ENCODE measurements at places on chromosomes 2 and 18. TPM values are rescaled to one million over a fixed set of nuclear protein-coding genes. Genes with fewer than 3 reads are reported as not detected.

- H3K4me1 ChIP-seq: peaks cover 29% of the 10 kb centered on the region
- H3K36me3 ChIP-seq: peaks cover 30% of the 10 kb centered on the region
- H3K4me3 ChIP-seq: no peak overlapping the region
- no peak overlapping the region for H3K27ac ChIP-seq
Observed at GRCh38 chr2:46643493-46643892, 164.1 kb downstream of the TMEM247 start.

- peaks cover 10% of the 10 kb centered on the region for H3K4me1 ChIP-seq
- H3K36me3 ChIP-seq: peaks cover 6% of the 10 kb centered on the region
- no peak overlapping the region for H3K4me3 ChIP-seq
- H3K27me3 ChIP-seq: no peaks in the 10 kb centered on the region
Observed at GRCh38 chr2:10558281-10559030, 110.3 kb upstream of the ODC1 start.

The UGT1A8 gene
- total RNA-seq: not detected

- no peaks in the 10 kb centered on the region for H3K36me3 ChIP-seq
- no peaks in the 10 kb centered on the region for H3K27me3 ChIP-seq
- no peak for DNase-seq
- H3K27ac ChIP-seq: no peak overlapping the region
- H3K4me1 ChIP-seq: peaks cover 17% of the 10 kb centered on the region
Observed at GRCh38 chr2:216215658-216216390, 106.7 kb downstream of the XRCC5 start.

DNA sequence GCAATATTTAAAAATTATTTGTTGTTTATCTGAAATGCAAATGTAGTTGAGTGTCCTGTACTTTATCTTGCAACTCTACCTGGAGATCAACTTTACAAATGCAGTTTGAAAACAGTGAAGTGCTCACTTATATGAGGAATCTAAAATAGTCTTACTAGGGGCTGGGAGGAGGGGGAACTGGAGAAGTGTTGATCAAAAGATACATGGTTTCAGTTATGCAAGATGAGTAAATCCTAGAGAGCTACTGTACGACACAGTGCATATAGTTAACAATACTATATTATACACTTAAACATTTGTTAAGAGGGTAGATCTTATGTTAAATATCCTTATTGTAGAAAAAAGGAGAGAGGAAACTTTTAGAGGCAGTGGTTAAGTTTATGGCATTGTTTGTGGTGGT, 241.9 kb downstream of the BCL11A start:
- no peak overlapping the region for H3K27ac ChIP-seq
- H3K4me1 ChIP-seq: peaks cover 31% of the 10 kb centered on the region
- no peaks in the 10 kb centered on the region for H3K27me3 ChIP-seq
- no peak overlapping the region for H3K4me3 ChIP-seq
- DNase-seq: no peak

The ZSWIM2 gene
- total RNA-seq: not detected

GRCh38 chr2:5932556-5933469, 240.6 kb downstream of the SOX11 start:
- no peak overlapping the region for H3K4me3 ChIP-seq
- no peak for DNase-seq
- no peak overlapping the region for H3K27ac ChIP-seq
- no peaks in the 10 kb centered on the region for H3K36me3 ChIP-seq
- H3K27me3 ChIP-seq: no peaks in the 10 kb centered on the region

DNA sequence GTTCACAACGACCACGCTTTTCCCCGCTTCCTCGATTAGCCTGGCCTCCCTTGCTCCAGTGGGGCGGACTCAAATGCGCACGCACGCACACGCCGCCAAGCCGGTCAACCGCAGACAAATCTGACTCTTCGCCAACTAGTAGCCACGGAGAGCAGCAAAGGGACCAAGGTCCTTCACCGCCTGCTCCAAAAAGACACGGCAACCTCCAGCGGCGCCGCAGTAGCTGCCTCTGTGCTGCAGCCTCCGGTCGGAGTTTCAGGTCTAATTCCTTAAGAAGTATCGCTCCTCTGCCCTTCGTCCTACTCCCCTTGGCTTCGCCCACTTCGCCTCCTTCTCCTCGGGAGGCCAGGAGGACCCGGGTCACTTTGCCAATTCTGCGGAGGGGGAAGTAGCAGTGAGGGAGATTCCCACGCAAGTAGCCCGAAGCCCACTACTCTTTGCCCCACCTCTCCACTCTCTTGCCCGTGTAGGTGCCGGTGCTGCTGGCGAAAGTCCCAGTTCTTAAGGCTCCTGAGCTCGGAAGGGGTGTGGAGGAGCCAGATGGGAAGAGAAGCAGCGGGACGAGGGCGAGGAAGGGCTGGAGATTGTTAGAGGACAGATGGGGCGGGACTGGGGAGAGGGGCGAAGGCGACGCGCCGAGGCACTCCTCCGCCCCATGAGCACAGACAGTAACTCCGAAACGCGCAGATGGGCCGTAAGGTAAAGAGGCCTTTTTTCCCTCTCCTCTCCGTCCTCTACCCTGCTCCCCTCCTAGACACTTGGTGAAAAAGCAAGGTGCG, 615 bp downstream of the AKAIN1 start:
- H3K4me1 ChIP-seq: peaks cover 4% of the 10 kb centered on the region
- H3K4me3 ChIP-seq: peak overlapping the region; percentile 41
- peaks cover 91% of the 10 kb centered on the region for H3K27me3 ChIP-seq
- no peaks in the 10 kb centered on the region for H3K36me3 ChIP-seq

- no peak overlapping the region for H3K27ac ChIP-seq
- H3K27me3 ChIP-seq: peaks cover 20% of the 10 kb centered on the region
- peak; percentile 19 for DNase-seq
- no peaks in the 10 kb centered on the region for H3K36me3 ChIP-seq
Observed at GRCh38 chr2:240917009-240917683, 11.0 kb downstream of the CROCC2 start.

GRCh38 chr2:214075456-214075855, 335.4 kb upstream of the VWC2L start:
- H3K36me3 ChIP-seq: no peaks in the 10 kb centered on the region
- H3K4me1 ChIP-seq: no peaks in the 10 kb centered on the region
- H3K27me3 ChIP-seq: no peaks in the 10 kb centered on the region
- H3K4me3 ChIP-seq: no peak overlapping the region

GRCh38 chr2:77459840-77460239, 62.3 kb downstream of the LRRTM4 start:
- H3K4me1 ChIP-seq: peaks cover 42% of the 10 kb centered on the region
- H3K27ac ChIP-seq: no peak overlapping the region
- peaks cover 7% of the 10 kb centered on the region for H3K36me3 ChIP-seq

- no peak overlapping the region for H3K4me3 ChIP-seq
- peaks cover 21% of the 10 kb centered on the region for H3K4me1 ChIP-seq
- no peak overlapping the region for H3K27ac ChIP-seq
- H3K36me3 ChIP-seq: no peaks in the 10 kb centered on the region
Observed at GRCh38 chr2:150006591-150006990, 419.0 kb upstream of the MMADHC start.

The IL1RL1 gene
- total RNA-seq: 0.09 TPM

DNA sequence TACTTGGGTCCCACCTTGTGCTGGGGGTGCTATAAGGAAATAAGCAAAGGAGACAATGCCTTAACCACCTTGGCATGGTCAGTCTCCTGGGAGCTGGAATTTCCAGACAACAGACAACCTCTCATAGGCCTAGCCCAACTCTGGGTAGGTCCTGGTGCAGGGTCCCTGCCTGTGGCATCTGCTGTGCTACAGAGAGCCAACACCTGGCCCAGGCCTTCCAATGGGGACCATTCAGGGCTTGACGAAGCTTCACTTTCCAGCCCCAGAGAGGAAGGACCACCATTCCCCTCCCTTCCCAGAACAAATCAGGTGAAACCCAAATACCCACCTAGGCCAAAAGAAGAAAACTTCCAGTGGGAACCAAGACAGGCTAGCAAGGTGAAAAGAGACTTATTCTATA, 82.8 kb downstream of the SMAD7 start:
- H3K36me3 ChIP-seq: peaks cover 6% of the 10 kb centered on the region
- H3K27me3 ChIP-seq: no peaks in the 10 kb centered on the region
- H3K4me3 ChIP-seq: no peak overlapping the region
- DNase-seq: no peak
- no peak overlapping the region for H3K27ac ChIP-seq

DNA sequence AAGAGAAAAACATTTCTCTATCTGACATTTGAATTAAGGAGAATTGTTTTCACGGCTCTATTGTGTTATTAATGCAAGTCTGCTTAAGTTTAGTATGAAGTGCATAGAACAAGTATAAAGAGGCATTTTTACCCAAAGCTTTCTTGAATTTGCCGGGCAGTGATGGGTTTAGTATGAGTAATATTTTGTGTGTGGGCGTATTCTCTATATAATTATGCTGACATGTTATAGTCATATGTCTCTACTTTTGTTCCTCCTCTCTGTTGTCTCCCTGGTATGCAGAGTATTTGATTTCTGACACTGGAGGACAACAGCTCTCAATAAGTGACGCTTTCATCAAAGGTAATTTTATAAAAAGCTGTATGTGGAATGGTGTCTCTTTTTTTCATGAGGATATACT, 45.9 kb downstream of the PIKFYVE start:
- peaks cover 29% of the 10 kb centered on the region for H3K36me3 ChIP-seq
- peaks cover 20% of the 10 kb centered on the region for H3K4me1 ChIP-seq
- H3K27me3 ChIP-seq: no peaks in the 10 kb centered on the region
- H3K4me3 ChIP-seq: no peak overlapping the region
- peak overlapping the region; percentile 35 for H3K27ac ChIP-seq

DNA sequence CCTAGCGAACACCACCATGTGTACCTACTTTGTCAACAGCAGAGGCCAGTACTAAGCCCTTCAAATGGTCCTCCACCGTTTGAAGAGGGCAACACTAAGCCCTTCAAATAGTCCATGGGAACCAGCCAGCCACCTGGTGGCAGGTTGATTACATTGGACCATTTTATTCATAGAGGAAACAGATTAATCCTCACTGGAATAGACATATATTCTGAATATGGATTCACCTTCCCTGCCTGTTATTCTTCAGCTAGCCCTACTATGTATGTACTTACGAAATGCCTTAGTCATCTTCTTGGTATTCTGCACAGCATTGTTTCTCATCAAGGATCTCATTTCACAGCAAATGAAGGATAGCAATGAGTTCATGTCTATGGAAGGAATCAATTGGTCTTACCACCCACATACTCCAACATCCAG, 10.0 kb upstream of the ZNF396 start:
- DNase-seq: no peak
- no peaks in the 10 kb centered on the region for H3K4me1 ChIP-seq
- no peak overlapping the region for H3K27ac ChIP-seq
- no peaks in the 10 kb centered on the region for H3K36me3 ChIP-seq
- H3K4me3 ChIP-seq: no peak overlapping the region
- H3K27me3 ChIP-seq: peaks cover 23% of the 10 kb centered on the region

The MAP3K19 gene
- total RNA-seq: not detected

DNA sequence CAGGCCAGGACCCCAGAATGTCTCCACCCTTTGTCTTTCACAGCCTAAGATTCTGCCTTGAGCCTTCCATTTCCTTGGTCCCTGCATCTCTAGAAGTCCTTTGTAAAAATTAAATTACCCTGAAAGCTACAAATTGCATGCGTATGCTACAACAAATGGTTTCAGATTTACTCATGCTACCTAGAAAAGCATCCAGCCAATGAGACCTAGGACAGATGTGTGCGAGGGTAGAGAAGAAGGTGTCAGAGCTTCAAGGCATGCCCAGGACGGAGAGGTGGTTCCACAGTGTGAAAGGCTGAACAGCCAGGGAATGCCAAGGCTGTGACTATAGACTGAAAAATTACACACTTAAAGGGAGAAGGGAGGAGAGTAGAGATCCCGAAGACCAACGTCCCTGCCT, 40.2 kb downstream of the CCBE1 start:
- no peak for DNase-seq
- H3K36me3 ChIP-seq: peaks cover 2% of the 10 kb centered on the region
- no peak overlapping the region for H3K4me3 ChIP-seq
- peaks cover 9% of the 10 kb centered on the region for H3K27me3 ChIP-seq
- peaks cover 33% of the 10 kb centered on the region for H3K4me1 ChIP-seq

- H3K27ac ChIP-seq: no peak overlapping the region
- H3K4me3 ChIP-seq: no peak overlapping the region
- H3K27me3 ChIP-seq: no peaks in the 10 kb centered on the region
- no peak for DNase-seq
Observed at GRCh38 chr2:138079976-138080375, 115.7 kb downstream of the HNMT start.

DNA sequence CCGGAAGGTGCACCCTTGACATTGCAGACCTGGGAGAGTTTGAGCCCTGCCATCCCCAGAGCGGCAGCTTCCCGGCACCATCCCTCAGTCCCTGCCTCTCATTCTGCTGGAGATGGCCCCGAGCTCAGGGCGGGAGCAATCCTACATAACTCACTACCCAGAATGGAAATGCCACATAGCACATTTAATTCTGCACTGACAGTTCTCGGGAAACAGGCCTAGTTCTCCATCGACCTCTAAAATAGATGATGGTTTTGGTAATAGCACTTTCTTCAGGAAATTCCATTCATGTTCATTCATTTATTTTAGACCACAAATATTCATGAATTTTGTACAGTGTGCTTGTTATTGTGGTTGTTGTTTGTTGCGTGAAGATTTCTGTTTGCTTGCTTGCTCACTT, 92.9 kb upstream of the SLC14A2 start:
- H3K27ac ChIP-seq: peak overlapping the region; percentile 1
- no peak overlapping the region for H3K4me3 ChIP-seq
- H3K4me1 ChIP-seq: peaks cover 56% of the 10 kb centered on the region
- DNase-seq: no peak
- no peaks in the 10 kb centered on the region for H3K27me3 ChIP-seq

DNA sequence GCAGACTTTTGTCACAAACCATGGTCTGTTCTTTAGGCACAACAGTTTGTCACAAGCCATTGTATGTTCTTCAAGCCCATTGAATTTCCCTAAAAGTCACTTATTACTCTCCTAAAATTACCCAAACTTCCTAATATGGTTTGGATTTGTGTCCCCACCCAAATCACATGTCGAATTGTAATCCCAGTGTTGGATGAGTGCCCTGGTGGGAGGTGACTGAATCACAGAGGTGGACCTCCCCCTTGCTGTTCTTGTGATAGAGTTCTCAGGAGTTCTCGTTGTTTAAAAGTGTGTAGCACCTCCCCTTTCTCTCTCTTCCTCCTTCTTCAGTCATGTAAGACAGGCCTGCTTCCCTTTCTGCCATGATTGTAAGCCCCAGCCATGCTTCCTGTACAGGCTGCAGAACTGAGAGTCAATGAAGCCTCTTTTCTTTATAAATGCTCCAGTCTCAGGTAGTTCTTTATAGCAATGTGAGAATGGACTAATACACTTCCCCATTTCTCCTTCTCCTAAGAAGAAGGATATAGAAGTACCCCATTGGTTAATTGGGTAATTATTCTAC, 11.2 kb upstream of the GYPC start:
- no peak overlapping the region for H3K4me3 ChIP-seq
- DNase-seq: no peak
- no peaks in the 10 kb centered on the region for H3K36me3 ChIP-seq
- peaks cover 11% of the 10 kb centered on the region for H3K27me3 ChIP-seq
- H3K4me1 ChIP-seq: no peaks in the 10 kb centered on the region
- H3K27ac ChIP-seq: no peak overlapping the region

DNA sequence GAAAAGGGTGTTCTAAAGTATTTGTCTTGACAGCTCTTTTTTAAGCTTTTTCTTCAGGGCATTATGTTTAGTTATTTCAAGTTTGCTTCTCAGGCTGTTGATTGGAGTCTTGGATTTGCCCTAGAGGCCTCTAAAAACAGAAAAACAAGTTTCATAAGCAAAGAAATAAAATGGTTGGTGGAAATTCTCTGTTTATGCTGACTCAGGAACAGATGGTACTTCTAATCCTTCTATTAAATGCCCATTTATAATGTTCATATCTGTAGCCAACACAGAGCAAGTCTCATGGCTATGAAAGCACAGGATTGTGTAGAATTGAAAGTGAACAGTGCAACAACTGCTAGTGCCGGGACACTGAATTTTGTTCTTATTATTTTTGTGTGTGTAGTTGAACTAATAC, 60.4 kb downstream of the KCNJ3 start:
- H3K36me3 ChIP-seq: no peaks in the 10 kb centered on the region
- H3K4me1 ChIP-seq: no peaks in the 10 kb centered on the region
- no peak for DNase-seq
- H3K27me3 ChIP-seq: no peaks in the 10 kb centered on the region

The UGT1A3 gene
- total RNA-seq: not detected

The SERPINB2 gene
- 1.00 TPM for total RNA-seq

All from mesothelial cell of epicardium (in vitro differentiated cells).